Hepatic stellate cell (primary cell): ENCODE measurements at places on chromosomes 11 and 22.

DNA sequence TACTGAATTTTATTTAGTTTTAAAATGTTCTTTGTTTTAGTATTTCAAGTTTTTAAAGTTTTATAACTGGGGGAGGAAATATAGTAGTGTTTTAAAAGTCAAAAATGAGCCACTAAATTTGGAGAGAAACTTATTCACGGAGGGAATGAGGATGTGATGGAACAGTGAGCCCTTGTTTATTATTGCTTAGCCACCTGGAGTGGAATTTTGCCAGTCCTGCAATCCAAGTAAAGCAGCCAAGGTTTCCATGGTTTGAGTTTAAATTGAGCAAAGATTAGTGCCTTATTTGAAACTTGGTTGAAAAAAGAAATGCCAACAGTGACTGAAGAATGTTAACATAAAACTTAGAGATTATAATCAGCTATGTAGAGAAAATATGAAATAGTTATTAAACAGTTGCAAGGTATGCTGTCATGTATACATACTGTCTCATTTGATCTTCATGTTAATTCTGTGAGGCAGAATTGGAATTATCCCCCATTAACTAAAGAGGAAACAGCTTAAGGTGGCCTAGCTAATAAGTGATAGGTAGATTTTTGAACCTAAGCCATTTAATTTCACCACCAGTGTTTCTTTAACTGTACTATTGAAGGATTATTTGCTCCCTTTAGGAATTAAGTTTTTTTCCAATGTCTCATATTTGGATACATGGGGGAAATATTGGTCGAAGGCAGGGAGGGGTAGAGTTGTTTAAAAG is 36.4 kb downstream of the SWAP70 start:
- DNase-seq = no peak

GRCh38 chr11:100753571-100753970 is 66.5 kb downstream of the ARHGAP42 start:
- DNase-seq = no peak

DNA sequence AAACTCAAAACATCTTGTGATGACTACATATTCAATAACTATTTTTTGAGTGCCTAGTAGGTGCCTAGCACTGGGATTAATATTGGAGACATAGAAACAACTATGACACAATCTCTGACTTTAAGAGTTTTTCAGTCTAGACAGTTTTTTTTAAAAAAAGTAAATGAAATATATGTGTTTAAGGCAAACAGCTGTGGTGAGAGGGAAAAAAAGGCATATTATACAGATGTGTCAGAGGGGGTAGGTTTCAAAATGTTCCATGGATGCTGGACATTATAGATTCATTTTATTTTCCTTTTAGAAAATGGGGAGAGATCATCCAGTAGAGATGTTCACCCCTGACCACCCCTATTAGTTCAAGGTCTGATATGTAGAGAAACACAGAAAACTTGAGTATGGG is 90.8 kb downstream of the LUZP2 start:
- DNase-seq = no peak

DNA sequence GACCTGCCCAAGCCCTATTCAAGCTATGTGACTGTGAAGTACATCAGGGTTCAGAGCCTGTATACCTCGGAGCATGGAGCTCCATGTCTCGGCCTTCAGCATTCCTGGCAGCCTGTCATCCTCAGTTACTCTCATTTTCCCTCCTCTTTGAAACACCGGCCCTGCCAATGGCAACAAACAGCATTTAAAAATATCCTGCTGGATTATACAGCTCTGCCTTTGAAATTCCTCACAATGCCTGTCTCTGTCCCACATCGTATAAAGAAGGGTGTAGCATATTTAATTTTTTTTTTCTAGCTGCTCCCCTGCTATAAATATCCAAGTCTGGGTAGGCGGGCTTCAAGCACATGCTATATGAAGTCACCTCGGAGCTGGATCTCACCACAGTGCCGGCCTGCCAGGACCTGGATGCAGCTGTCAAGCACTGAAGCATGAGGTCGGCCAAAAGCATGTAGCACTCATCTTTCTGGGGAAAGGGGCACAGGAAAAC is 11.8 kb downstream of the ABTB2 start:
- no peak for DNase-seq

- DNase-seq = no peak
Observed at GRCh38 chr11:64395545-64396078, 36.6 kb downstream of the RPS6KA4 start.

GRCh38 chr11:65780770-65781151 is at the start of gene AP5B1:
Gene AP5B1, minus strand, starts transcription at chr11:65780976. Its CDS starts 385 bp downstream, at chr11:65780591.
- peak; percentile 78 for DNase-seq

DNA sequence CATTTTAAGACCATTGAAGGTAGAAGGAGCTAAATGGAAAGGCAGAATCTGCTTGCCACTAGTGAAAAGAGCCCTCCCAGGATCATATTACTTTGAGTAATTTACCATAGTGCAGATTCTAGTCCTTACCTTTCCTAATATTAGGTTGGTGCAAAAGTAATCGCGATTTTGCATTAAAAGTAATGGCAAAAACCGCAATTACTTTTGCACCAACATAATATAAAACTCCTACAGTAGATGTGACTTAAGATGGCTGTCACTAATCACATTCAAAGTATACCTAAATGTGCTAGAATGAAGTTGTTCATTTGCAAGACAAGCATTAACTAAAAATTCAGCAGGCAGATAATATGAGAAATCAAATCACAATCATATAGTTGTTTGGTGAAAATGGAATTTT is 38.1 kb upstream of the ARL14EP start:
- DNase-seq = no peak

GRCh38 chr11:73217131-73217809 is 811 bp upstream of the P2RY2 start:
- no peak for DNase-seq

- no peak for DNase-seq
Observed at GRCh38 chr22:27748349-27748748, 53.2 kb downstream of the MN1 start.

- DNase-seq = no peak
Observed at GRCh38 chr22:30057375-30057774, 22.9 kb upstream of the HORMAD2 start.

DNA sequence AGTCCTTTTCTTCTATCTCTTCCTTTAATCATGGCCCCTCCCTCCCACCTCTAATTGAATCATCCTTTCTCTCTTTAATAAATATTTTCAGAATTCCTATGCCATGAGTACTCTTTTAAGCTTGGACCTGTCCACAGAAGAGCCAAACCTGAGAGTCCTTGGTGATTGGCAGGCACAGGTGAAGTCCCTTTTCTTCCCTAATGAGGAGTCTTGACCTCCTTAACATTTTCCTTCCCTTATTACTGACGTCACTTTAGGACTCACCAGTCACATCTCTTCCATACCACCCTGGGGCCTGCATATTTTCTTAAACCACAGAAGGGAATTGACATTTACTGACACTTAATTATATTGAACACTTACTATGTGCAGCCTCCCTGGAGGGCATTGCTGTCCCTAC is 41.0 kb upstream of the RASSF10 start:
- no peak for DNase-seq

DNA sequence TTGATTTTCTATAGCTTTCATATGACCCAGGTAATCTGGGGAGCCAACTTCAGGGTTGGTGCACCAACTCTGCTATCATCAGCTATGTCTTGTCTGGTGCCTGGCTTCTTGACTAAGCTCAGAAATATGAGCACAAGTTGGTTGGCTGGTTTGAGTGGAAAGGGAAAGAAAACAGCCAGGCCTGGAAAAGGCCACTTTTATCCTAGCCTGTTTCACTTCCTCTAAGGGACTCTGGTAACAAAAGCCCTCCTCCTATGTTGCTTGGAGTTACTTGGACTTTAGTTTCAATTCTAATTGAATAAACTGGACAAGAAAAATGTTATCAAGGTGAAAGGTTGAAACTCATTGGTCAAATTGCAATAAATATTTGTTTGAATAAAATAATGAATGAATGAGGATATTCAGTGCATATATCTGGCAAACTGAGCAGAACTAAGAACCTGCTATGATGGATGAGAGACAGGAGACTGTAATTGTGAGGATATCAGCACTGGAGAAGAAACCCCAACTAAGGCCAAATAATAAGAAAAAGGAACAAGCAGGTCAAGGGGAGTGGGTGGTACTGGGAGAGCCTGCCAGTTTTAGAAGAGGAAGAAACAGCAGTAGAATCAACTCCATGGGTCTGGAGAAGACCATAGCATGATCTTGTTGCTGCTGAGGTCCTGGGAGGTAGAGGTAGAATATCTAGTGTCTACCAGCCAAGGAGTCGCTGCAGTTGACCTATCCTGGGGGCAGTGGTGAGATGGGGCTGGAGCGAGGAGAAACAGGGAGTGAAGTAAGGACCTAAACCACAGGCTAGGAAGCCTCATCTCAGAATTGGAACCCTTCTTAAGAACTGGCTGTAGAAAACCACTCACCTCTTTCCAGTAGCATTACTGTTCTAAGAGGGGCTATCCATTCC is 8.2 kb downstream of the ROBO4 start:
- no peak for DNase-seq

DNA sequence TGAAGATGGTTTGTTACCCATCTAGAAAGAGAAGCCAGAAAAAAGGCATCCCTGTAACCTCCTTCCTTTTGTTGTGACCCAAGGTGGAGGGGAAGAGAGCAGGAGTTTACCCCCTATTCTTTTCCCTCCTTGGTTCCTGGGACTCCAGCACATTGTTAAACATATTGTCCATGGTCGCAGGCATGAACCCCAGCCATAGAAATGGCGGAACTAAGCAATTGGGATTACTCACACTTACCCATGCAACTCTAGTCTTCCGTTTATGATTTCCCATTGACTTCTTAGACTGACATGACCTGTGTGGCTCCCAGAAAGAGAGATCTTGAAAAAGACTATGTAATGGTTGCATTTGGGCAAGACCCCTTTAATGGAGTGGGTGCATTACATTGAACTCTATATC is 45.4 kb downstream of the OR4C46 start:
- no peak for DNase-seq

DNA sequence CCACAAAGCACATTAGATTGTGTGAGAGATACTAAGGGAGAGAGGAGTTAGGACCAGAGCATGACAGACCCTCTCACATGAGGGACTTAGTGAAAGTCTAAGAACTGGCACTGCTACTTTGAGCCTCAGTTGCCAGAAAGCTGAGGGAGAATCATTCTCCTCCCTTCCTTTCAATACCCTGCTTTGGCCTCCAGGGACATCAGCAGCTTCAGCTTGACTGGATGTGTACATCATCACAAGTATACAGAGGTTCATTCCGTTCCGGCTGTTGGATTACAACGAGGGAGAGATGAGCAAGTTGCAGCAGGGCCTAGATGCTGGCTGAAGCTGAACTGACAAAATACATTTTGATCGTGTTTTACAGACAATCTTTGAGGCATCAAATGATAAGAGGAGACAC is 15.7 kb upstream of the ANO5 start:
- DNase-seq = no peak

DNA sequence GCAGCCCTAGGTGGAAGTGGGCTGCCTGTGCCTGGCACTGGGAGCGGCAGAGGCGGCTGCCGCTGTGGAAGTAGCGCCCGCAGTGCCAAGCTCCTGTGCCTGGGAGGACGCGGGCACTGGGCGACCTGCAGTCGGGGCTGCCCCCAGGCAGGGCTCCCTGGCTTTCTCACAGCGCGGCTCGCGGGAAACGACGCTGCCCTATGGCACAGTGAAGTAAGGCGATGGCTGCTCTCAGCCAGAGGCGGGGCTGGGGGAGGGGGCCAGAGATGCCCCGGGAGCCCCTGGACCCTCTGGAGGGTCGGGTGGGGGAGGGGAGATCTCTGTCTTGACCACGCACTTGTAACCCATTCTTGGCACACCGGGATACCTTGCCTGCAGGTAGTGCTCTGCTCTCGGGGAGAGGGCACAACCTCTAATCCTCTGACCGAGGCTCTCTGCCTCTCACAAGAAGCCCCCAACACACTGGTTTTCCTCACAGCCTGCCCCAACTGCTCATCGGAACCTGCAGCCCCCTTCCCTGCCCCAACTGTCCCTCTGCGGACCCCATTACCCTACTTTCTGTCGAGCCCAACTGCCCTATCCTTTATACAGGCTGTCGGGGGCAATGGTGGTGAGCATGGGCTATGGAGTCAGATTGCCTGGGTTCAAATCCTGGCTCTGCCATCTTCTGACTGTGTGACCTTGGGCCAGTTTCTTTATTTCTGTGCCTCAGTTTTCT is 32.2 kb upstream of the TRIM29 start:
- DNase-seq = no peak

DNA sequence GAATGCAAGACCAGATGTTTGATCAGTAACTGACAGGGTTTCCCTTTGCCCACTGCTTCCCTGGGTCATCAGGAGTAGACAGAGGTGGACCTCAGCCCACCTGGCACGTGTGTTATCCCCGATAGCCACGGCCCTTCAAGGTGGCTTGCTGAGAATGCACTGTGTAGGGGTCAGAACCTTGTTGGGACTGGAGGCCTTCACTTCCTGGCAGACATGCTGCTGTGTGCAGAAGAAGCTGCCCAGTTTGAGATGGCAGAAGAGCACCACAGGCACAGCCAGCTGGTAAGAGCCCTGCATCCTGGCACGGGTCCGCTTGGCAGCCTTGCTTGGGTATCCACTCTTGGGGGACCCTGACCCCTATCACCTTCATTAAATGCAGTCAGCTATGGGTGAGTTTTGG is 81.8 kb downstream of the SFI1 start:
- DNase-seq = no peak

GRCh38 chr11:120182372-120182771 is 28.5 kb upstream of the OAF start:
- no peak for DNase-seq

- no peak for DNase-seq
Observed at GRCh38 chr22:35660291-35661127, 12.3 kb downstream of the APOL6 start.

DNA sequence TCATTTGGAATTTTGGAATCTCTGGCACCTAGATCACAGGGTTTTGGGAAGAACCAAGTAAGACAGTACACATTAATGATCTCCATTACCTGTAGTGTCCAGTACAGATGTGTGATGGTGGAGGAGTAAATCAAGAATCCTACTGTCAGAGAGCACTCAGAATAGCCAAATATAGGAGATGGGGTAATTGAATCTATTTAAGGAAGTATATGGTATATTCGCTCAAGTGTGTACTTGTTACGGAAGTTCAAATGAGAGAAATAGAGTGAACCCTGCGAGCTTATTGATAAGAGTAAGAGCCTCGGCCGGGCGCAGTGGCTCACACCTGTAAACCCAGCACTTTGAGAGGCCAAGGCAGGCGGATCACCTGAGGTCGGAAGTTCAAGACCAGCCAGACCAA is 2.2 kb downstream of the SPCS2 start:
- DNase-seq = no peak

GRCh38 chr11:74669211-74670160 is 61.7 kb downstream of the CHRDL2 start:
- no peak for DNase-seq

GRCh38 chr11:130121445-130121978 is 38.1 kb upstream of the ST14 start:
- peak; percentile 81 for DNase-seq

- no peak for DNase-seq
Observed at GRCh38 chr11:128311742-128312719, 275.3 kb downstream of the ETS1 start.

- DNase-seq = no peak
Observed at GRCh38 chr22:37758694-37759093, 49.0 kb upstream of the GCAT start.

GRCh38 chr11:63682066-63683021 is 1.0 kb downstream of the RTN3 start:
- peak; percentile 55 for DNase-seq

- DNase-seq = no peak
Observed at GRCh38 chr22:42371099-42371498, 61.1 kb downstream of the NFAM1 start.
